Heart left ventricle (tissue), 16 donors: ENCODE measurements at places on chromosomes 5 and 9. TPM values are rescaled to one million over a fixed set of nuclear protein-coding genes. Genes with fewer than 3 reads are reported as not detected.

DNA sequence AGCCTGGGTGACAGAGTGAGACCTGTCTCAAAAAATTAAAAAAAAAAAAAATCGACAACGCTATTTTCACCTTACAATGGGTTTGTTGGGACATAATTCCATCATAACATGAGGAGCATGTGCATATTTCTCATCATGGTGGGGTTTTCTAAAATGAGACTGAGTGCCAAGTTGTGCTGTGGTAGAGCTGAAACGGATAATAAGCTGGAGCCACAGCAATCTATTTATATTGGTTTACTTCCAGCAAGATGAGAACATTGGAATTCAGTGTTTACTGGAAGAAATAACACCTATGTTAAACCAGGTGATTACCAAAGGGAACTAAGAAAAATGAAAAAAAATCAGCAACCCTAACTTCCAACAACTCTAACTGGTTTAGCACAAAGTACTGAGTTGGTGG lies 102.3 kb upstream of the IL6ST start:
- H3K36me3 ChIP-seq, result no peaks in the 10 kb centered on the region
- H3K4me3 ChIP-seq, result no peak overlapping the region
- DNase-seq, result no peak
- peaks cover 7% of the 10 kb centered on the region for H3K4me1 ChIP-seq
- H3K27ac ChIP-seq, result no peak overlapping the region

GPX3 gene
- 738 TPM for total RNA-seq

- DNase-seq, result no peak
- H3K27ac ChIP-seq, result no peak overlapping the region
- H3K36me3 ChIP-seq, result peaks cover under 1% of the 10 kb centered on the region
- peaks cover 46% of the 10 kb centered on the region for H3K4me1 ChIP-seq
- H3K27me3 ChIP-seq, result no peaks in the 10 kb centered on the region
- no peak overlapping the region for H3K4me3 ChIP-seq
Observed at GRCh38 chr5:154193283-154193682, 2.8 kb downstream of the GALNT10 start.

COL23A1 gene
- total RNA-seq, result 17.1 TPM

SOHLH1 gene
- not detected for total RNA-seq

IFNA21 gene
- not detected for total RNA-seq

- no peak for DNase-seq
- no peaks in the 10 kb centered on the region for H3K4me1 ChIP-seq
- H3K27me3 ChIP-seq, result peaks cover 12% of the 10 kb centered on the region
Observed at GRCh38 chr9:6631207-6631512, 14.4 kb downstream of the GLDC start.

IL17B gene
- total RNA-seq, result not detected

- DNase-seq, result no peak
- no peaks in the 10 kb centered on the region for H3K36me3 ChIP-seq
- H3K27ac ChIP-seq, result no peak overlapping the region
- no peak overlapping the region for H3K4me3 ChIP-seq
- no peaks in the 10 kb centered on the region for H3K4me1 ChIP-seq
- H3K27me3 ChIP-seq, result no peaks in the 10 kb centered on the region
Observed at GRCh38 chr5:2353871-2354440, 397.5 kb downstream of the IRX2 start.
